ENCODE measurements at places on chromosomes 13 and 19. TPM values are rescaled to one million over a fixed set of nuclear protein-coding genes. Genes with fewer than 3 reads are reported as not detected.

DNA sequence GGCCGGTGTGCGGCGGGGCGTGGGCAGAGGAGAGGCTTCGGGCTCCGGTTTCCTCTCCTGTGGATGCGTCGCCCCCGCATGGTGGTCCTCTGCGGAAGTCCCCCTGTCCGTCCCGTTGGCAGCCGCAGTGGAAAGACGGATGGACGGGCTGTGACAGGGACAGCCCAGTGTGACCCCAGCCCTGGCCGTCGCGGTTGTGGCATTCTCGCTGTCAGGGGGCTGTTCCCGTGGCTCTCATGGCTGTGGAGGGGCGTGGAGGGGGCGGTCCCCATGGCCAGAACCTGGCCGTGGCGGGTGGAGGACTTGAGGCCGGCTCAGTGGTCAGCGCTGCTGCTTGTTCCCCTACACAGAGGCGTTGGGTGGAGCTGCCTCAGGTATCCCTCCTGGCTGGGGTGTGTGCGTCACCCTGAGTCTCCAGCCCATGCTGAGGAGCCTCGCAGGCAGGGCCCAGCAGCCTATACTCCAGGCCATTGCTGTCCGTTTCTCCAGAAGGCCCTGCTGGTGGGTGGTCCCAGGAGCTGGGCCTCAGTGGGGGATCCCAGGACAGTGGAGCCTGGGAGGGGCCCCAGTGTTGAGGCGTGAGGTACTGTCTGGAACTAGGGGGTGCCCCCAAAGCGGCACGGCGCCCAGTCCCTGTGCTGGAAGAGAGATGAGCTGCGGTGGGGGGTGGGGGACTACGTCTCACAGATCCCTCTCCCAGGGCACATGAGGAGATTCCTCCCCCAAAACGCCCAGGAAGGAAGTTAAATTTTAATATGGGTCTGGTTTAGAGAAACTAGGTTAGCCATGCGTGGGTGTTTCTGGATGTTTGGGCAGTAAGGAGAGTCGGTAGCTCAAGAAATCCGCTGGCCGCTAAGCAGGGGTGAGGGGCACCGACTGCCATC is 20.3 kb downstream of the CSNK1G2 start:
- no peak for DNase-seq

GRCh38 chr19:1068009-1069001 is 1.3 kb downstream of the ARHGAP45 start:
- no peak for DNase-seq

- DNase-seq, result no peak
These were observed 17.1 kb downstream of the HNRNPM start for GRCh38 chr19:8461891-8462290.

DNA sequence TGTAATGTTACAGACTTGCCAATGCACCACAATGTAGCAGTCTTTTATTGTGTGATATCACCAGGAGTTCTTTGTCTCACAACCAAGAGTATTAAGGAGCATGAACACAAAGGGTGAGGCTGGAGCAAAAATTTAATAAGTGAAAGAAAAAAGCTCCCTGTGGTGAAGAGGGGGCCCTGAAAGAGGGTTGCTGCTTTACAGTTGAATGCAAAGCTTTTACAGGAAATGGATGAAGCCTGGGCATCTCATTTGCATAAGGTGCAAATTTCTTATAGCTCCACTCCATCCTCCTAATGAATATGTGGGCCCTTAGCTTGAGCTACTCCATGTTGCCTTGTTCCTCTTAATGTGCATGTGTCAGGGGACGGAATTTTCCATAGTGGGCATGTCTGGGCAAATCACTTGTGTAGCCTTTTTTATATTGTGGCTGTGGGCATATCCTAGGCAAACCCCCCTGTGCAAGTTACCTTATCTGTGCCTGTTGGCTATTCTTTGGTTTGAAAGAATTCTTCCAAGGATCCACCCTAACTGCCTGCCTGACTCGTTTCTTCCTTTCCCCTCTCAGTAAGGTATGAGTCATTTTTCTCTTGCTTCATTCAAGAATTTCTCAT is 45.3 kb upstream of the TRPC4 start:
- DNase-seq, result no peak

GRCh38 chr13:90395846-90396245 is 951.6 kb upstream of the MIR17HG start:
- DNase-seq, result no peak

Gene APOC4
- polyA plus RNA-seq, result 0.35 TPM

- no peak for DNase-seq
These were observed 16.4 kb upstream of the ZNF14 start for GRCh38 chr19:19749117-19749907.

GRCh38 chr13:31051999-31052398 is 109.7 kb downstream of the HSPH1 start:
- DNase-seq, result no peak

Gene ZNF578
- polyA plus RNA-seq, result 5.6 TPM

DNA sequence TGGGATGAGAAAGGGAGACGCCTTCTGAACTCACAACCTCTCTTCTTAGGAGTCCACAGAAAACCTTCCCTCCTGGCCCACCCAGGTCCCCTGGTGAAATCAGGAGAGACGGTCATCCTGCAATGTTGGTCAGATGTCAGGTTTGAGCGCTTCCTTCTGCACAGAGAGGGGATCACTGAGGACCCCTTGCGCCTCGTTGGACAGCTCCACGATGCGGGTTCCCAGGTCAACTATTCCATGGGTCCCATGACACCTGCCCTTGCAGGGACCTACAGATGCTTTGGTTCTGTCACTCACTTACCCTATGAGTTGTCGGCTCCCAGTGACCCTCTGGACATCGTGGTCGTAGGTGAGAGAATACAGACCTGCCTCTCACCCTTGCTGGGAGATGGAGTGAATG is 3.3 kb downstream of the KIR3DL3 start:
- DNase-seq, result no peak

DNA sequence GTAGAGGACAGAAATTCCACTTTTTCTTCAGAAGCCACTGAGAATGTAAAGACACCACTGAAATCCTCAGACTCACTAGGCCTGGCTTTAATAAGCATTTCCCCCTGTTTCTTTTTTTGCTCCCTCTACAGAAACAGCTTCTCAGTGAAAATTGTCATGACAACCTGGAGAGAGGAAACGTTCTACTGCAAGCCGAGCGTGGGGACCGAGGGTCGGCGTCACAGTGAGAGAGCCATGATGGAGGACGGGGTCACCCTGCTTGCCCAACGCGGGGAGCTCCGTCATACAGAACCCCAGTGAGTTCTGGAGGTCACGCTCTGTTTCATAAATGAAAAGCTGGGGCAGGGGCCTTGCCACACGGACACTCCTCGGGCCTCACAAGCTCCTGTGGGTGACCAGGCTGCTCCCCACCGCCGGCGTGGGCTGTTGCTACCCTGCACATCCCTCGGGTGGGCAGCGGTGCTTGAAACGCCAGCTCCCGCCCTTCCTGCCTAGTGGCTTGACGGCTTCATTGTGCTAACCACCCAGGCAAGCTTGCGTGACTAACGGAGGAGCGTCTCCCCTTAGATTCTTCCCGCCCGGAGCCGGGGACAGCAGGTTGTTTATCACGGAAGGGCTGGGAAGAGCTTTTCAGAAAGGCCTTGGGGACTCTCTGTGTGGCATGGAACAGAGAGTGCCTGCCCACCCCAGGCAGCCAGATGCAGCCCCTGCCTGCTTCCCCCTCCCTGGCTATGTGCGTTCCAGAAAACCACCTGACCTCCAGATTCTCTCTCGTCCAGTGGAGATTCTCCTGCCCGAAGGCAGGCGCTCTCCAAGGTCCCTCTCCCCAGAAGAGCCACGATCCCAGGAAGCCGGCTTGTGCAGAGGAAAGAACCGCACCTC is 153.6 kb downstream of the KATNAL1 start:
- DNase-seq, result peak; percentile 72
